Right ventricle myocardium superior (tissue), 1 donor: ENCODE measurements at places on chromosomes 13 and 19. TPM values are rescaled to one million over a fixed set of nuclear protein-coding genes. Genes with fewer than 3 reads are reported as not detected.

The MYO16 gene
- total RNA-seq, result 1.2 TPM

The KIR2DL3 gene
- total RNA-seq, result not detected

The MCF2L gene
- 38.1 TPM for total RNA-seq

The SUPT20H gene
- total RNA-seq, result 23.3 TPM

The KLK15 gene
- total RNA-seq, result not detected

The ILF3 gene
- 91.7 TPM for total RNA-seq
